ENCODE measurements at places on chromosomes 4 and X.

- no peak for DNase-seq
These were observed 31.9 kb upstream of the TLR2 start for GRCh38 chr4:153652051-153652784.

GRCh38 chr4:136793848-136794247 lies 738.4 kb downstream of the PCDH18 start:
- no peak for DNase-seq

DNA sequence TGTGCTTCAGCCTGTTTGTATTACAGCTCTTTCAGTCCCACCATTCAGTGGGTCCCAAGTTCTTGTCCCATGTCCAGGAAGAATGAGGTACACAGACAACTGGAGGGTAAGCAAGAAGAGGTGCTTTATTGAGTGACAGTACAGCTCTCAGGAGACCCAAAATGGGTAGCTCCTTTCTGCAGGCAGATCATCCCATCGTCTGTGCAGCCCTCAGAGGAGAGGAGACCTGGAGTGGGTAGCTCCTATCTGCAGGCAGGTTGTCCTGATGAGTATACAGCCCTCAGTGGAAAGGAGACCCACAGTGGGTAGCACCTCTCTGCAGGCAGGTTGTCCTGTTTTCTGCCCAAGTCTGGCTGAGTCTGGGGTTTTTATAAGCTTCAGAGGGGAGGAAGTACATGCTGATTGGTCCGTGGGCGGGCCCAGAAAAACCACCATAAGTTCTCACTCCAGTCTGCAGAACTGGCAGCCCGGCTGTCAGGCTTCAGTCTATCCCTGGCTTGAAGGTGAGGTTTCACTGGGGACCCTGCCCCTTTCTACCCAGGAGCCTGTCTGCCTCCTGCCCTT lies 18.0 kb downstream of the GRK4 start:
- DNase-seq, result no peak

GRCh38 chr4:173247321-173247720 lies 78.7 kb downstream of the GALNT7 start:
- DNase-seq, result no peak

DNA sequence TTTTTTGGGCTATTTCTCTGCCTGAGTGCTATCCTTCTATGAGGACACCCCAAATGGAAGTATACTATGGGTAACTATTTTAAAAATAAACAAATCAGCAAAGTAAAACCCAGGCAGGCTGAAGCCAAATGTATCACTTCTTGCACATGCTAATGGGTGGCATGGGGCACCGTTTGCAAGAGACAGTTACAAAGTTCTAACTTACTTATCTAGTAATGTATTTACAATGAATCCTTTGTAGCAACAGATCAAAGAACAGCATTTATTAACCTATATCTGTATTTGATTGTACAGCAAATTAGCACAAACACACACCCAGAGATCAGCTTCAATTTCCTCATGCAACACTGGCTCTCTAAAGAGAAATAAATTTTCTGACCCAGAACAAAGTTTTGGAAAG lies 225.5 kb downstream of the ZNF674 start:
- no peak for DNase-seq

DNA sequence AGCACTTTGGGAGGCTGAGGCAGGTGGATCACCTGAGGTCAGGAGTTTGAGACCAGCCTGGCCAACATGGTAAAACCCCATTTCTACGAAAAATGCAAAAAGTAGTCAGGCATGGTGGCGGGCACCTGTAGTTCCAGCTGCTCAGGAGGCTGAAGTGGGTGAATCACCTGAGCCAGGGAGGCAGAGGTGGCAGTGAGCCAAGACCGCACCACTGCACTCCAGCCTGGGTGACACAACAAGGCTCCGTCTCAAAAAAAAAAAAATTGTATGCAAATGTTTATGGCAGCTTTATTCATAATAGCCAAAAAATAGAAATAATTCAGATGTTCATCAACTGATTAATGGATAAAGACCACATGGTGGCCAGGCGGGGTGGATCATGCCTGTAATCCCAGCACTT lies 9.8 kb upstream of the NOCT start:
- DNase-seq, result no peak

DNA sequence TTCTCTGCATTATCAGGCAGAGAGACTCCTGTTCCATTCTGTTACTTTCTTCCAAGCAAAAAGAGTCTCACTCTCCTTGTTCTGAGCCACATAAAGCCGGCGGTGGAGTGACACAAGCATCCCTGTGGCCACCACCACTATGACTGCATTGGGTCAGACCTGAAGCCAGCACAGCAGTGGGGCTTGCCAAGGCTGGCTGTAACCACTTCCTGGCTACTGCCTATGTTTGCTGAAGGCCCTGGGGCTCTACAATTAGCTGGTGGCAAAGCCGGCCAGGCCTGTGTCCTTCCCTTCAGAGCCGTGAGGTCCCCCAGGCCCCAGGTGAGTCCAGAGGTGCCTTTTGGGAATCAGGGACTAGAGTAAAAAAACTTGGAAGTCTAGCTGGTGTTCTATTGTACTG lies 31.8 kb downstream of the PLAC8 start:
- DNase-seq, result no peak

DNA sequence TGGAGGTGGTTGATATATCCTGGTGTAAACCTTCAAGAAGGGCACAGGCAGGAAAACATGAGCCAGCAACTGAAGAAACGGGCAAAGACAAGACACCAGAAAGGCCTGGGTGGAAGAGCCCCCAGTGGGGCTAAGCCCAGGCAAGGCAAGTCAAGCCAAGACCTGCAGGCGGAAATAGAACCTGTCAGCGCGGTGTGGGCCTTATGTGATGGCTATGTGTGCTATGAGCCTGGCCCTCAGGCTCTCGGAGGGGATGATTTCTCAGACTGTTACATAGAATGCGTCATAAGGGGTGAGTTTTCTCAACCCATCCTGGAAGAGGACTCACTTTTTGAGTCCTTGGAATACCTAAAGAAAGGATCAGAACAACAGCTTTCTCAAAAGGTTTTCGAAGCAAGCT lies 7.2 kb downstream of the ZFP42 start:
- no peak for DNase-seq

- DNase-seq, result no peak
These were observed 64.7 kb upstream of the TNIP3 start for GRCh38 chr4:121228848-121229247.

DNA sequence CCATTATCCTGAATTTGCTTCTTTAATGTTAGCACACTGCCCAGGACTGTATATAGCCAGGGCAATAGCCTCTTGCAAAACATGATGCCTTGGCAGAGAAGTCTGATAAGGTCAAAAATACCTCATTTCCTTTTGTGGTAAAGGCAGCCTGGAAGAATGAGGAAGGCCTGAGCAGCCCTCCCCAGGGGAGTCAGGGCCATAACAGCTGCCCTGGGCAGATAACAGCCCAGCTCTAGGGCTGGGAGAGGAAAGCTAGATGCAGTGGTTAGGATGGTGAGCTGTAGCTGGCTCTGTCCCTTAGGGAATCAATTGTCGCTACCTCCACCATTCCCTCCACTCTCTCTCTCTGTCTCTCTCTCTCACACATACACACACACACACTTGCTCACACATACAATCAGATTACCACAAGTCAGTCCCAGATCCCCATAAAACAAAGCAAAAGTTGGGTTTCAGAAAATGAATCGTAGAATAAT lies 29.2 kb downstream of the EFHC2 start:
- DNase-seq, result no peak

DNA sequence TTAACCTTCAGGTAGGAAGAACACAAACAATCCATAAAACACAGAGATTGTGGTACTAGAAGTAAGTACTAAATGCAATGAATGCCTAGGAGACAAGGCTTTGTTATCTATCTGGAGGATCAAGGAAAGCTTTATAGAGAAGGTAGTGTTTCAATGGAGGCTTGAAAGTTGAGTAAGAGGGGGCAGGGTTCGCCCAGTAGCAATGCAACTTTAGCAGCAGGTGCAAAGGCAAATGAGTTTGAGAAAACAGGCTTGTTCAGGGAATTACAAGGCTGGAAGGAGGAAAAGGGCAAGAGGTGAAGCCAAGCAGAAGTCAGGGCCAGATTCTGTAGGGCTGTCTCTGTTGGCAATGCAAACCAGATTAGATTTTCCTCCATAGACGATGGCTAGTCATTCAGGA lies 35.5 kb upstream of the AMELX start:
- DNase-seq, result no peak

- no peak for DNase-seq
These were observed 278.3 kb downstream of the INPP4B start for GRCh38 chr4:142567620-142568451.

- no peak for DNase-seq
These were observed 306.9 kb upstream of the SLIT2 start for GRCh38 chr4:19944806-19945205.
